Fibroblast of upper back skin (primary cell): ENCODE measurements at places on chromosomes 12 and 14.

- DNase-seq: no peak
These were observed 62.8 kb upstream of the PRB2 start for GRCh38 chr12:11457996-11458645.

- DNase-seq: no peak
These were observed 1.0 kb upstream of the CLIP1 start for GRCh38 chr12:122423258-122424165.

GRCh38 chr14:67875175-67876006 lies 55.8 kb downstream of the RAD51B start:
- no peak for DNase-seq

GRCh38 chr14:91755570-91756295 lies 23.8 kb upstream of the CATSPERB start:
- peak; percentile 28 for DNase-seq

DNA sequence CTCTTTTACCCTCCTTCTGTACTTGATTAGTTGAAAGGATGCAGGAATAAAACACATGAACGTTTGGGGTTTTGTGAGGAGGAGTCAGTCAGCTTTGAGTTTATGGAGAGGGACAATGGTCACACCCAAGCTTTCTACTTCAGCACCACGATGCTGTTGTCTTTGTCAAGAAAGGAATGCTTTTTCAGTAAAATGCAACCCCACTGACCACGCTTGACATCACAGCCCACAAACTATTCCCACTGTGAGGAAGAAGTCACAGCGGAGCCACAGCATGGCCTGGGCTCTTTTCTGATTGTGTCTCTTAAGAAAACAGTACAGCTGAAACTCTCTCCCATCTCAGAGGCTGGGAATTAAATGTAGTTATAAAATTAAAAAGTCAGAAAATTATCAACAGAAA lies 135.2 kb downstream of the APAF1 start:
- DNase-seq: no peak

- DNase-seq: no peak
These were observed 20.5 kb downstream of the CCND2 start for GRCh38 chr12:4293966-4294505.

GRCh38 chr12:89733579-89734201 lies 25.1 kb upstream of the ATP2B1 start:
- DNase-seq: peak; percentile 99

- no peak for DNase-seq
These were observed 71.8 kb upstream of the GZMB start for GRCh38 chr14:24705840-24706239.

DNA sequence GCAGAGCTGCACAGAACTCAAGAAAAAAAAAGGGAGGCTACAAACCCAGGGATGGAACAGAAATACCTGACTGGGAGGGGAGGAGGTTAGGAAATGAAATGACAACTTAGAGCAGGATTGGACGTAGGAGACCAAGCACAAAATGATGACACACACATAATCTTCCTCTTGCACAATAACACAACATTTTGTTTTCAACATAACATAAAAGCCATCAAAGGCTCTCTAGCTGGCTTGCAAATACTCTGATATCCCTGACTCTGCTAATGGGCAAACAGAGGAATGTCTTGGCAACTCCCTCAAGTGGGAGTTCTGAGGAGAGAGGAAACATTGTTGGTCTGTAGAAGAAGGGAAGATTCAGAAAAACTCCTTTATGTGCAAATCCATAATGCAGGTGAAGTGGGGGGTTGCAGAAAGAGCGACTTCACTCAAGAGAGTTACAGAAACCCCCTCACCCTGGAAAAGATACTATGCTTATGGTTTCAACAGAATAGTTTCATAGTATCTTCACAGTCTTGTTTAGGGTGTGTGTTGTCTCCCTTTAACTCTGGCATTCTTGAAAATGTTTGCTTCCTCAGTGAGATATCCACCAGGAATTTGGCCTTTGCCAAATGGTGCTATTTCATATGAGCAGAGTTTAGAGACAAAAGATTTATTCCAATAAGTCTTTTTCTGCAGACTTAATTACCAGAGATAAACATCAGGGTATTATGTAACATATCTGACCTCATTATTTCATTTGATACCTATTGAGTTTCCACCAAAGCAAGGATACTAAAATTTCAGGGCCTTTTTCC lies 43.8 kb upstream of the LTBP2 start:
- DNase-seq: peak; percentile 72

- peak; percentile 18 for DNase-seq
These were observed 1.4 kb downstream of the SLC25A29 start for GRCh38 chr14:100304825-100305323.

DNA sequence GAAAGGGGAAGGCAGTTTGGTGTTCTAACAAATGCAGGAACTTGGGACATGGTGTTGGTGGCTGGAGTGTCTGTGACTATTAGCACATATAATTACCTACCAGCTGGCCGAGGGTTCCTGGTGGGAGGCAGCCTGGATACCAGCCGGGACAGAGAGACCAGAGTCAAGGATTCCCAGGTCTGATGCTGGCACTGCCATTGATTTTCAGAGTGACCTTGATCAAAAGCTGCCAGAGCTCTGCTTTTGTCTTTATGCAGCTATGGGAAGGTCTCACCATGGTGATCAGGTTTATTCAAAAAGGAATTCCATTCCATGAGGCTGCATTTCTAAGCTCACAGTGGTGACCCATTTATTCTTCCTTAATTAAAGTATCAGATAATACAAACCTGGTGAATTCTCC lies 101.0 kb upstream of the PWP1 start:
- no peak for DNase-seq
